Cortex of kidney (tissue), 1 donor: ENCODE measurements at places on chromosomes 2 and 18.

GRCh38 chr2:163659224-163659623 lies 76.6 kb downstream of the FIGN start:
- no peak for DNase-seq

DNA sequence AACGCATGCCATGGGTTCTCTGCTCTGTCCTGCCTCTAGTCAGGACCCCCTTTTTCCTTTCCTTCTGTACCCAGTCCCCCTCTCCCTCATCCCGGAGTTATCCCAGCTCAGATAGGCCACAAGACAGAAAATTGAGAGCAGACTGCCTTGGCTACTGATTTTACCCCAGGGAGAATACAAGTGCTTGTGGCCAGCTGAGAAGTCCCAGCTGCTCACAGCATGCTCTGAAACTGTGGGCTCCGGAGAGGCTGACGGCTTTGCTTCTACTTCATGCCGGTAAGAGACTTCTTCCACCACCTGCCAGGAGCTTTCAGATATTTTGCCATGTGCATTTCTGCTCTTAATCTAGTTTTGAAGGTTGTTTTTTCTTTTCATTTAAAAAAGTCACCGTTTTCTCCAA lies 20.0 kb upstream of the SIX2 start:
- DNase-seq = no peak

DNA sequence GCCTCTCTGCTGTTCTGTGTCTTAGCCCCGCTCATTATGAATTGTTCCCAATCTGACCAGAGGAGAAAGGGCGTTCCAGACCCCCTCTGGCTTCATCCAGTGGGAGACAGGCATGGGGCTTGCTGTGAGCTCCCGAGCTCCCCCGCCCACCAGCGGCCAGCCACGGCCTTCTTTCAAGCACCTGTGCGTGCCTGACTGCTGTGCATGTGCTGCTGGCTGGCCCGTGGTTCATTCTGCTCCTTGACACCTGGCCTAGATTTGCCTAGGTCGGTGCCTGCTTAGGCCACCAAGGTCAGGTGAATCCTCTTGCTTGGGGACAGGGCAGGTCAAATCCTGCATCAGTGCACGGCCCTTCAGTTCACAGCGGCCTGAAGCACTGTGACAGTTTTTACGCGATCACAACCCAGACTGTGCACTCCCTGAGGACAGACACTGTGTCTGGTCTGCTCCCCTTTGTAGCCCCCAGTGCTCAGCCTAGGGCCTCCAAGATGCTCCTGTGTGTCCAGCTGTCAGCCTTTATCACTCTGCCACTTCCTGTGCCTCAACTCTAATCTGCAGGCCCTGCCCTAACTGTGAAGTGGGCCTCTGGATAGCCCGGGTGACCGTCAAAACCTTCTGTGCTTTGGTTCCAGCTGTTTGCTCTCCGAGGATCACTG lies 3.6 kb upstream of the LPIN1 start:
- no peak for DNase-seq

DNA sequence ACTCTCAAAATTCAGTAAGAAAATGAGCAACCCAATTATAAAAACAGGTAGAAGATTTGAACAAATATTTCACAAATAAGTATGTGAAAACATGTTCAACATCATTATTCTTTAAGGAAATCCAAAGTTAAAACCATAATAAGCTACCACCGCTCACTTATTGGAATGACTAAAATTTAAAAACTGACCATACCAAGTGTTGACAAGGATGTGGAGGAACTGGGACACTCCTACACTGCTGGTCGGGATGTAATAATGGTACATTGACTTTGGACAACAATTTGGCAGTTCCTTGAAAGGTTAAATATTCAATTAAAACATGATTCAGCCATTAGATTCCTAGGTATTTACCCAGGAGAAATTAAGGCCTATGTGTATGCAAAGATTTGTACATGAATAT lies 336.5 kb downstream of the IRS1 start:
- no peak for DNase-seq

DNA sequence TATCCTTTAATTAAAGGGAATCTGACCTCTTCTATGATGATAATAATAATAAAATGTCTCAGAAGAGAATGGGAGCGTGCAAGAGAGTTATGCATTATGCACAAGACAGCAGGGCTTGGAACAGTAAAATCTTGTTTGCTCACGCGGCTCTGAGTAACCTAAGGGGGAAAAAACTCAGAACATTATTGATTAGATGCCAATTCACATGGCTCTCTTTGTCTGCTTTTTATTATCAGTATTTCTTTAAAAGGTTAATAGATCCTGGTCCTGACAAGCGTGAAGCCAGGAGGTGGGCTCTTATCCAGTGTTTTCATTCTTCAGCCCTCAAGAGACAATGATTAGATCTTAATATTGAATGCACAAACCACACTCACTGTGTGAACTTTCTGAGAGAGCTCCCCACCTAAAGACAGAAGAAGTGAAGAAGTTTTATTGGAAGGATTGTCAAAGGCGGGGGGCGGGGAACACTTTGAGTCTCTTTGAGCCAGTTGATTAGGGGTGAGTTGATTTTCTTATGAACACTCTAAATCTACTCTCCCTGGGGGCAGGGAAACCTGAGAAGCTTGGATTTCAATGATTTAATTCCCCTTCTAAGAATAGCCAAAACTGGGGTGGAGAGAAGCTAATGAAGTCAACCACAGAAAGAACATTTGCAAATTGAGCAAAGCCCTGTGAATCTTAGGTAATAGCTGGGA lies 127.5 kb upstream of the CTAGE1 start:
- DNase-seq = no peak
